T-cell (primary cell): ENCODE measurements at places on chromosomes 7 and 10. TPM values are rescaled to one million over a fixed set of nuclear protein-coding genes. Genes with fewer than 3 reads are reported as not detected.

Gene SLC35G1
- 5.3 TPM for total RNA-seq

Gene FEZF1
- total RNA-seq: not detected

Gene ABCB1
- 25.2 TPM for total RNA-seq

DNA sequence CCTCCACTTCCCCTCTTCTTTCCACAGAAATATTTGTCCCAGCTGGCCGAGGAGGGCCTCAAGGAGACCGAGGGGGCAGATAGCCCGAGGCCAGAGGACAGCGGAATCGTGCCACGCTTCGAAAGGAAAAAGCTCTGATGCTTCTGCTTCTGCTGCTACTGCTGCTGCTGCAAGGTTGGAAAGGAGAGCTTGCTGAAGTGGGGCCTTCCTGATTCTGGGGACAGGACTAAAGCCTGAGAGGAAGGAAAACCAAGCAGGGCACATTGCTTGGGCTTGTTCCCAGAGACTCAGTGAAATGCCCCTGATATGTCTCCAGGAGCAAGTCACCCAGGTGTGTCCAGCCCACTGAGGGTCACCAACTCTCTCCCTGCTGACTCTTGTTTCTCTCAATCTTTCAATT is 35.9 kb upstream of the PDCD4 start:
- DNase-seq: no peak

- DNase-seq: no peak
Observed at GRCh38 chr10:24779737-24780136, 56.0 kb upstream of the ARHGAP21 start.

GRCh38 chr7:130468612-130469011 is 23.3 kb upstream of the MEST start:
- no peak for DNase-seq

DNA sequence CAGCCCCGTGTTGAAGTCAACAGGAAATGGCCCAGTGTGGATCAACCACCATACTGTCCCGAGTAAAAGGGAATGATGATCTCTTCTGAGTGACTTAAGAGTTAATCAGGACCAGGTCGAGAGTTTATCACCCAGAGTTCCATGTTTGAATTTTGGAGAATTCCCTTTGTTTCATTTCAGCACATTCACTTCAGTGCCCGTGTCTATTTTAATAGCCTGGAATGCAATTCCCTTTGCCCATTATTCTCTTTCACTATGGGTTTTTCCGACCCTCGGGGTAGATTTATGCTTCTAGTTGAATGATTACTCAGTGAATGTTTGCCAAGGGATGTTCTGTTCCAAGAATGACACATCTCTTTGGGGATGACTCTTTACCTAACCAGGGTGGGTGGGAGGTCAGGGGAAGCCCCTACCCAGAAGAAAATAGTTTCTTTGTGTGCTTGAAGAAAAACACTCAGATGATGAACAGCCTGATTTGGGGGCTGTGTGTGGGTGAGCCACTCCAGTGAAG is 594.9 kb downstream of the INHBA start:
- no peak for DNase-seq

GRCh38 chr7:71130031-71130679 is 1.8 kb upstream of the GALNT17 start:
- DNase-seq: no peak

DNA sequence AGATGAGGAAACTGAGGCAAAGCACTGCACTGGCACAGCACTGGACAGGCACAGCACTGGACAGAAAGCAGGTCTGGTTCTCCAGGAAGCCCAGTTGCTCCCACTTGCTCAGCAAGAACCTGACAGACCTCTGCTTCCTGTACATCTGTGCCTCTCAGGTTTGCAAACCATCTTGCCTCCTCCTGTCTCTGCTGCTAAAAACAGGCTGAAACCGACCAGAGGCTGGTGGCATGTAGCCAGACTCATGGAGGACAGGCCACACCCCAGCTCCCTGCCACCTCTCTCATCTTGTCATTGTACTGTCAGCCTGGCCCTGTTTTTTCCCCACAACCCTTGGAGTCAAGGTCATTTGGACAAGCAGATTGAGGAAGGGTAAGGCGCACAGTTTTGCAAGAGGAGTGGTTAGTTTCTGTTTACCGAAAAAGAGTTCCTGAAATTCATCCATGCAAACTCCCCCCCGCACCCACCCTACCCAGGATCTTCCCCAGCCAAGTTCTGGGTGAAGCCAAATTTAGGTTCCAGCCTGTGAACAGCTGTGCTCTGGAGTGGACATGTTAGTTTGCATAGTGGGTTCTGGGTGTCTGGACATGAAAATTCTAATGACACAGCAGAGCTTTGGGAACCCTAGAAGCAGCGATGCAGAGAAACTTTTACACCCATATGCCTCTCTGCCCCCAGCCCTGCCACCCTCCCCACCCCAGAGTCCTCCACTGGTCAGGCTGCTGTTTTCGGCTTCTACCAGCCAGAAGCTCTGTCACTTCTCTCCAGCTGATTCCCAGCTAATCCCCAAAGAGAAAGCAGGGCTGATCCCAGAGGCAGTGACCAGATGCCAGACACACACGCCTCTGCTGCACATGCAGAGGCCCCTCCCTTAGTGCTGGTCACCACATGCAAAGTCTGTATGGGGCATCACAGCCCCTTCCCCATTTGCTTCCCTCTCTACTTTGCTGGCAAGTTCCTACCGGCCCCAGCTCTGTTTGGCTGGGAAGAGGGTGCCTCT is 8.5 kb upstream of the C10orf105 start:
- DNase-seq: peak; percentile 66

DNA sequence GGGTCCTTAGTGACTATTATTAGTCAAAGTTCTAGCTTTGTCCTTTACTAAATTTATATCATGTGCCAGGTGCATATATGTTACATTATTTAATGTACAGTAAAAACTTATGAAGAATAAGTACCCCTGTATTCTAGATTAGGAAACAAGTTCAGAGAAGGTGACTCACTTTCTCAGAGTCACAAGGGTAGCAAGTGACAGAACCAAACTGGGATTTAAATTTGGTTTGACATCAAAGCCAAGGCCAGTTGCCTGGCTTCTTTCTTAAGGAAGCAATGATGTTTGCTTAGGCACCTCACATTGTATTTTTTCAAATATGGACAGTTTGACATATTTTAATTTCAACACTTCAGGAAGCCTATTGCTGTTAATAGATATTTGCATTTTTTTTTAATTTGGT is 2.5 kb downstream of the LSM8 start:
- no peak for DNase-seq

- DNase-seq: no peak
Observed at GRCh38 chr7:92641921-92642511, 51.8 kb upstream of the FAM133B start.

- DNase-seq: no peak
Observed at GRCh38 chr7:36210291-36210922, 57.4 kb downstream of the EEPD1 start.
